Activated CD8-positive, alpha-beta memory T cell treated with anti-CD3 and anti-CD28 coated beads, Interleukin-2, amount 10 ng/mL, durations not matched to agents 7 days and 5 days (primary cell): ENCODE measurements at places on chromosomes 6 and 20.

- DNase-seq = no peak
These were observed 11.5 kb upstream of the CCDC170 start for GRCh38 chr6:151482290-151482689.

- no peak for DNase-seq
These were observed 171.1 kb downstream of the ADAT2 start for GRCh38 chr6:143279385-143279784.

DNA sequence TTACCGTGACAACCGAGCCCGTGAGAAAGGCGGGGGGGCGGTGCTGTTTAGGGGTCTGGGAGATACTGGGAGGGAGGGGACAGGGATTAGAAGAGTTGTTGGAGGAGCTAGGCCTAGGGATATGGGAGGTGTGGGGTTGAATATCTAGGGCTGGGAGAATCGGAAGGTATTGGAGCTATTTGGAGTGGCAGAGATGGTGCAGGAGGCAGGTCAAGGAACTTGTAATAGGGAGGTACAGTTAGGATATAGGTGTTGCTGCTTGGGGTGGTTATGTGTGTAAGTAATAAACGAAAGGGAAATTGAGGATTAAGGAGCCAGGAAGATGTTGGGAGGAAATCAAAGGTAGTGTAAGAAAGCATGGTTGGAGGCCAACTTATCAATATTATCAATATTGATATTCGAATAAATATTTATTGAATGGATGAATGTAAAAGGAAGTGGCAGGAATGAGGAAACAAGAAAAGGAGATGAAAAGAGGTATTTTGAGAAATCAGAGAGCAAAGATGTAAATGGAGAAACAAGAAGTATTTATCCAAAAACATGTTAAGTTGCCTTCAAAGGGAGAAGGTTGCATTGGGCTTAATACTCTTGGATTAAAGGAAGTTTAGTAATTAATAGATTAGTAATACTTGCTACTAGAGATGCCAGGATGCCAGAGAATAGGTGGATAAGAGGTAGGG is 602 bp downstream of the PPP1R11 start:
- no peak for DNase-seq

- DNase-seq = no peak
These were observed 47.0 kb downstream of the FBXL4 start for GRCh38 chr6:98900706-98901105.

- DNase-seq = no peak
These were observed 327.6 kb downstream of the NKAIN2 start for GRCh38 chr6:124131259-124131658.

GRCh38 chr20:10004900-10005299 is 29.9 kb upstream of the ANKEF1 start:
- DNase-seq = no peak

GRCh38 chr6:75489025-75489424 is 4.6 kb downstream of the FILIP1 start:
- DNase-seq = no peak

- no peak for DNase-seq
These were observed 181.0 kb downstream of the ZFP64 start for GRCh38 chr20:52010541-52010940.
